ENCODE measurements at places on chromosomes 7 and 10. TPM values are rescaled to one million over a fixed set of nuclear protein-coding genes. Genes with fewer than 3 reads are reported as not detected.

DNA sequence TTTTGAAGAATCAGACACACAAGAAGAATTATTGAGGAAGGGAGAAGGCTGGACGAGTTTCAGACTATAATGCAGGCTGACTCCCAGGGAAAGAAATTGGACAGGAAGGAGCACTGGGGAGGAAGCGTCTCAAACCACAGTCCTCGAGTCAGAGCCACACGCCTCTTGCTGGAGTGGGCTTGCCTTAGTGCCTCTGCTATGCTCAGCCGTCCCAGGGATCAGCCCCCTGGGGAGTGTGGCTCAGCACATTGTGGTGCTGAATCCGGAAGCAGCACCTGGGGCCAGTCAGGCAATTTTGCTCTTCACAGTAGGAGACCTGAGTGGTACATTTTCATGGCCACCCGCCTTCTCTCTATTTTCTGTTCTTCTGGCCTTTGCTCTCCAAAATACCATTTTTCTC lies 67.4 kb upstream of the SLC35G1 start:
- no peak for DNase-seq

- DNase-seq = no peak
Measured at GRCh38 chr10:112362833-112363232, 11.1 kb upstream of the ACSL5 start.

- DNase-seq = no peak
Measured at GRCh38 chr10:54444170-54444569, 356.9 kb downstream of the PCDH15 start.

- DNase-seq = no peak
Measured at GRCh38 chr7:72924386-72924732, 536 bp upstream of the POM121 start.

GRCh38 chr10:44731283-44731682 lies 179.9 kb upstream of the TMEM72 start:
- no peak for DNase-seq

DNA sequence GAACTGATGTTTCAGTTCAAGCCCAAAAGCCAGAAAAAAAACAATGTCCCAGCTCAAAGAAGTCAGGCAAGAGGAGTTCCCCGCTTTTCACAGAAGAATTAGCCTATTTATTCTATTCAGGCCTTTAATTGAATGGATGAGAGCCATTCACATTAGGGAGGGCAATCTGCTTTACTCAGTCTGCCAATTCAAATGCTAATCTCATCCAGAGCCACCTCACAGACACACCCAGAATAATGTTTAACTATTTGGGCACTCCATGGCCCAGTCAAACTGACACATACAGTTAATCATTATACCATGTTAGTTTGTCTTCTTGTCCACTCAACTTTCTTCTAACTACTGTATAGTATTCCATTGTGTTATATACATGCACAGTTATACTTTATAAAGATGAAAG lies 2.6 kb upstream of the NPSR1 start:
- no peak for DNase-seq

DNA sequence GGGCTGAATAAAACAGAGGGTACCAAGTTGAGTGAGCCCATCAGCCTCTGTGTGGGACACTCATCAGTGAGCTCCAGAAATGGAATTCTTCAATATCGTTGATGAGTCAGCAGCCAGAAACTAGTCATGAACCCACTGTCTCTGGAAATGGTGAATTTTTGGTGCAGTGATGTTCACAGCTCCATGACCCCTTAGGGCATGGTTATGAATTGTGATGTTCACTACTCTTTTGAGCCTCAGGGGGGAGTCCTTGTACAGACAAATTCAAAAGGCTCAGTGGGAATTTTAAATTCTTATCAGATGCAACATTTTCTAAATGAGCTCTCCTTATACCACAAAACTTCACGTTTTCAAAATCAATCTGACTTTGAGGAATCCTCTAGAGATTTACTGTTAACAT lies 335.7 kb downstream of the PHTF2 start:
- DNase-seq = no peak

GRCh38 chr10:124534231-124534798 lies 72.7 kb downstream of the LHPP start:
- DNase-seq = no peak

DNA sequence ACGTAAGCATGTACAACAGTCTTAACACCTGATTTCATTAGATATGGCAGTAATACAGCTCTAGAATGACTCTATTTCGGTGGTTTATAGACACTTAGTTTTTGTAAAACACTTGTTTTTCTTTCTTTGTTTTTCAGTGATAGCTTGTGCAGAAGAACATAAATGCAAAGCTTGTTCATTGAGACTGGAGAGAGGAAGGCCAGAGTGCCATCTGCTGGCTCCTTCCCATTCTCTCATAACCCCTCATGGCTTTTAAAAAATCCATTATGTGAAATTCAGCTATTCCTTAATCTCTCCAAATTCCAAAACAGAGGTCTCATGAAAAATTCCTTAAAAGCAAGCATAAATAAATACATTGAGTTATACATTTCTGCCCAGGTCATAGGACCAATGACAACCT lies 76.3 kb downstream of the CACNB2 start:
- no peak for DNase-seq

- DNase-seq = no peak
Measured at GRCh38 chr7:155464948-155465739, 7.2 kb downstream of the EN2 start.

GRCh38 chr10:124150807-124151417 lies 57.5 kb upstream of the CHST15 start:
- DNase-seq = no peak

DNA sequence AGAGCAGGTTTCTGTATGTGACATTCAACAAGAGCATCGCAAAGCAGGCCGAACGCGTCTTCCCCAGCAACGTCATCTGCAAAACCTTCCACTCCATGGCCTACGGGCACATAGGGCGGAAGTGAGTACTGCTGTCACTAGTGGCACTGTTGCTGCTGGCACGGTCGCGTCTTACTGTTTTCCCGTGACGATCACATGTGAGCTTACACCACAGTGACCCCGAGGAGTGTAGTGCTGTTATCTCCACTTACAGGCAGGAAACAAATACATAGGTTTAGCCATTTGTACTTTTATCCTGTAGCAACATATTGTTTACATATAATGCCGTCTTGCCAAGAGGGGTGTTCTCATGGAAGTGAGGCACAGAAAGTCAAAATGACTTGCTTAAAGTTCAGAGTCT lies 25.4 kb downstream of the FBH1 start:
- no peak for DNase-seq

DNA sequence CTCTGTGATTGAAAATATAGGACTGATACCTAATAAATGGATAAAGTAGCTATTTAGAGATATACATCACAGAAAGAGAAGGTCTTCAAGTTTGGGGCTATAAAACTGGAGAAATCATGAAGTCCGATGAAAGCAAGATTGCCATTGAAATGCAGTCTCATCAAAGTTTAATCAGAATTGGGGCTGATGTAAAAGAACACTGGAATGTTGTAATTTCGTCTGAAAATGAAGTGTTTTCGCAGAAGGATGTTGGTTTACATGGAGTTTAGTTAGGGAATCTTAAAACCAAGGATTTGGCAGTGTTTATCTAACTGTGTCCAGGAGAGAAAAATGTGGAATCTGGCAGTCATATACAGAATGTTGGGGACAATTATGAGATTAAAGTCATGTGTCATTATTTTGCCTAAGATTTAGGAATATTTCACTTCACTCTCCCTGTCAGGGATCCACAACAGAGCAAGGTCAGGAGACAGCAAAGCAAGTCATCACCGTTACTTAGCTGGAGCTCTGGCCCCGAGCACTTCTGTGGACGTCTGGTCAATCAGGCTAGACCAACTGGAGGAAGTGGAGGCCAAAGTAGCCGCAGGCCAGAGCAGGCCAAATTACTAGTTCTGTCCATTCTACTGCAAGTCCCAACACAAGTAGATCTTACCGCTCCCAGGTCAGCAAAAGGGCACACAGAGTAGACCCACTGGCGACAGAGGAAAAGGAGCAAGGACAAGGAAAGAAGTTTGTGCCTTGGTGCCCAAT lies 37.0 kb downstream of the EPDR1 start:
- no peak for DNase-seq

GRCh38 chr7:152564656-152565250 lies 111.2 kb downstream of the XRCC2 start:
- DNase-seq = no peak

DNA sequence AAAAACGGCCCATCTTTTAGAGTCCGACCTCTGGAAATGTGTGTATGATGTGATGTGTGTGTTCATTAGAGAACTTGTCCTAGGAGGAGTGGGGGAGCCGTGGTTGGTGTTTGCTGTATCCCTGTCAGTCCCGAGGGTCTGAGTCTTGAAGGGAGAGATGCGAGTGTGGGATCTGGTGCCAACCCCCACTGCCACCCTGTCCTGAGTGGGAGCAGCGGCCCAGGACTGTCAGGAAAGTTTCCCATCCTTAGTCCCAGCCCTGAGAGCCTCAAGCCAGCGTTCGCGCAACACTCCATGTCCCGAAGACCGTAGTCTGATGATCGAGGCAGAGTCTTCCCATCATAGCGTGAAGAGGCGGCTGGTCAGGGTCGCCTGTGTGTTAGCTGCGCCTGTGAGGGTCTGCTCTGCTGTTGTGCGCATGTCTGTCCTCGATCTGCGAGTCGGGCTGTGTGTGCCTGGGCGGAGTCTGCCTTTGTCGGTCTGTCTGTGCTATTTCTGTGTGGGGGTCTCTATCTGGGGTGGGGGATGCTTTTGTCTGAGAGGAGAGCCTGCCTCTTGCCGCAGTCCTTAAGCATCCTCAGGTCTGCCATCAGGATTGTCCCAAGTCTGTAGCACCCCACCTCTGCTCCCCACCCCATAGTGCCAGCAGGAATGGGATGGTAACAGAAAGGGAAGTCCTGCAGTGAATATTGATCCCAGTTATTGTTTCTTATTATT lies 514 bp upstream of the CHAT start:
- no peak for DNase-seq

DNA sequence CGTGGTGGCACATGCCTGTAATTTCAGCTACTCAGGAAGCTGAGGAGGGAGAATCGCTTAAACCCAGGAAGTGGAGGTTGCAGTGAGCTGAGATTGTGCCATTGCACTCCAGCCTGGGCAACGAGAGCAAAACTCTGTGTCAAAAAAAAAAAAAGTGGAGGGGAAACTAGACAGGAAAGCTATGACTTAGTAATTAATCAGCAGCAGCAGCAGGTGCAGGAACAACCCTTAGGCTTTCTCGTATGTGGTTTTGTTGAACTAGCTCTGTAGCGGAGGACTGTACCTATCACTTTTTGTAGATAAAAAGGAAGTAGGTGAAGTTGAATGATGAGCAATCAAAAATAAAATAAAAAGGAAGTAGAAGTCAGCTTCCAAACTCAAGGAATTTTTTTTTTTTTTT lies 76.9 kb upstream of the KMT2C start:
- peak; percentile 2 for DNase-seq

DNA sequence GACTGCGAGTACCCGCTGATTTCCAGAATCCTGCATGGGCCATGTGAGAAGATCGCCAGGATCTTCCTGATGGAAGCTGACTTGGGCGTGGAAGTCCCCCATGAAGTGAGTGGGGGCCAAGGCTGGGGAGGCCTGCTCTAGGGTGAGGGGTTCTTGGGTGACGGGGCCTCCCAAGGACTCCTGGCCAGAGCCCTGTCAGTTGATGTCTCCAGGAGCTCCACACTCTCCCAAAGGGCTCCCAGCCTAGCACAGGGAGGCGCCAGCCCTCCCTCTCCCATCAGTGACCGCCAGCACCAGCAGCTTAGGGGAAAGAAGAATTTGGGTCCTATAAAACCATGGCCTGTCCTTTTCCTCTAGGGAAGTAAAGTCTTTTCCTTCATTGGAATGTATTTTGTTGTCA lies 9.8 kb upstream of the ZNF22 start:
- no peak for DNase-seq

GRCh38 chr7:2072042-2072441 lies 160.7 kb downstream of the MAD1L1 start:
- DNase-seq = no peak

GRCh38 chr7:26688936-26689506 lies 175.4 kb downstream of the SKAP2 start:
- no peak for DNase-seq

Gene OR9A2
- not detected for total RNA-seq

Gene GRM3
- not detected for total RNA-seq

Gene SORCS1
- not detected for total RNA-seq

Gene ADARB2
- total RNA-seq = 0.39 TPM

Gene COG5
- 28.5 TPM for total RNA-seq

Gene FEZF1
- total RNA-seq = not detected

Gene C1GALT1
- total RNA-seq = 38.6 TPM

Gene PNLIPRP2
- total RNA-seq = not detected

Gene CPXM2
- 0.19 TPM for total RNA-seq

Measured in glomerular endothelial cell (primary cell).